ENCODE measurements at places on chromosomes 13 and 19. TPM values are rescaled to one million over a fixed set of nuclear protein-coding genes. Genes with fewer than 3 reads are reported as not detected.

DNA sequence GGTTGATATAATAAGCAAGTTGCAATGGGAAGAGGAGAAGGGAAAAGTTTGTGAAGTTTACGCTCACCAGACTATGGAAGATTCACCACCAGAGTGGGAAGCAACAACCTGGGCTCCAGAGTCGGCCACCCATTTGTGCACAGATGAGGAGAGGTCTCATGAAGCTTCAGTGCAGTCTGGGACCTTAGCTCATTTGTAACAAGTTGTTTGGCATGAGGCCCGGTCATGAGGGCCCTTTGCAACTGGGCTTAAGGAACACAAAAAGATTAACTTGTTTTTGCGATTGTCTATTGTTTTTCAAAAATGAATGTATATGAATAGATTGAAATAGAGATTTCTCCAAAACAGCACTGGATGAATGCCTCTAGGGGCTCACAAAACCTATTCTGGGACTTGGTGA is 94.2 kb downstream of the ZNF737 start:
- H3K36me3 ChIP-seq: no peaks in the 10 kb centered on the region
- H3K4me1 ChIP-seq: no peaks in the 10 kb centered on the region
- H3K4me3 ChIP-seq: no peak overlapping the region
- no peak for DNase-seq

DNA sequence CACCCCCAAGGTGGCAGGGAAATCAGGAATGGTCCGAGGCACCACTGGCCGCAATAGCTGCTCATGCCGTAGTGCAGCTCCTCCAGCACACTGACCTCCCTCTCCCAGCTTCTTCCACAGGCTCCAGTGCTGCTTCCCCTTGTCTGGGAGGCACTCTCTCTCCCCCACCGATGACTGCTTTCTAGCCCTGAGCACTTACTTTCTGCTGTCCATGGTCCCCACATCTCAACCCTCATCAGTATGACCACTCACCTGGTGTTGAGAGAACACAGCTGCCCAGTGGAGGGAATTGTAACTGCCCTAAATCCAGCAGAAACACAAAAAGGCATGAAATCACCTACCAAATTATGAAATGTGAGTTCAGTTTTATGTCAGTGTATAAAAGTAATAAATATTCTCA is 28.9 kb upstream of the TPP2 start:
- no peaks in the 10 kb centered on the region for H3K36me3 ChIP-seq
- no peak for DNase-seq
- H3K27ac ChIP-seq: no peak overlapping the region

The CGB3 gene
- not detected for total RNA-seq

DNA sequence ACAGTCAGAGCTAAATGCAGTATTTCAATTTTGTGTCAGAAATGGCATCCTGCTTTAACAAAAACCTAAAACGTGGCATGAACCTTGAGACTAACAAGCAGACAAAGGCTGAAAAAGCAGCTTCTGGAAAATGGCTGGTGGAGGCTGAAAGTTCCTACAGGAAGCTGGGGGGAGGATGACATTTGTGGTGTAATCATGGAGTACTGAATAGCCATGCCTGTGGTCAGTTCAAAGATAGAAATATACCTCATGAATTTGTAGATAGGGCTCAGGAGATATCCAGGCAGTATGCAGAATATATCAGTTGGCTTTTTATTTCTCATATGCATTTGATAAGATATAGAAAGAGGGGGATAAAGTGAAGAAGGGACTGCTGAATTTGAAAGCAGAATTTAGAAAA is 181.7 kb downstream of the UQCRFS1 start:
- no peaks in the 10 kb centered on the region for H3K36me3 ChIP-seq
- no peaks in the 10 kb centered on the region for H3K27me3 ChIP-seq
- no peaks in the 10 kb centered on the region for H3K4me1 ChIP-seq
- DNase-seq: no peak
- no peak overlapping the region for H3K27ac ChIP-seq

The GPR183 gene
- total RNA-seq: 62.8 TPM

- DNase-seq: no peak
- H3K4me3 ChIP-seq: no peak overlapping the region
- no peak overlapping the region for H3K27ac ChIP-seq
- no peaks in the 10 kb centered on the region for H3K4me1 ChIP-seq
Observed at GRCh38 chr19:4589579-4590410, 30.3 kb upstream of the SEMA6B start.

GRCh38 chr13:36310417-36311108 is 12.9 kb upstream of the CCDC169 start:
- peaks cover 6% of the 10 kb centered on the region for H3K36me3 ChIP-seq
- no peak for DNase-seq
- no peaks in the 10 kb centered on the region for H3K27me3 ChIP-seq
- no peak overlapping the region for H3K27ac ChIP-seq

DNA sequence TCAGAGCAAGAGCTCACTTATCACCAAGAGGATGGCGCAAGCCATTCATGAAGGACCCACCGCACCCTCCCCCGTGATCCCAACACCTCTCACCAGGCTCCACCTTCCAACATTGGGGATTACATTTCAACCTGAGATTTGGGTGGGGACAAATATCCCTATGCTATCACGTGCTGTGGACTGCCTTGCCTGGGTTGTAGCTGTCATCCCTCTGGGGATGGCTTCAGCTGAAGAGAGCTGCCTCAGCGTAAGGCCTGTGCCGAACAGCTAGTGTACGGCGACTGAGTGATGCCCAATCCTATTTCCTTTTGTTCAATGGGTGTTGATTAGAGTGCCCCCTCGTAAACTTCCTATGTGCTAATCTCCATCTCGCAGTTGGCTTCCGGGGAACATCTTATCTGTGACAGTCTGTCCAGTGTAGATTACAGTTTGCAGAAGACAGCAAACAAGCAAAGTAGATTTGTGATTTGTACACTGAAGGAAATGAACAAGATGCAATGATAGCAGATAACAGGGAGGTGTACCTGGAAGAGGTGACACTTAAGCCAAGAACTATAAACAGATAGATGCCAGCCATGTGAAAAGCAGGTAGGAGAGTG is 11.8 kb upstream of the RCBTB1 start:
- H3K27me3 ChIP-seq: no peaks in the 10 kb centered on the region
- H3K36me3 ChIP-seq: no peaks in the 10 kb centered on the region
- no peak overlapping the region for H3K4me3 ChIP-seq
- no peaks in the 10 kb centered on the region for H3K4me1 ChIP-seq

DNA sequence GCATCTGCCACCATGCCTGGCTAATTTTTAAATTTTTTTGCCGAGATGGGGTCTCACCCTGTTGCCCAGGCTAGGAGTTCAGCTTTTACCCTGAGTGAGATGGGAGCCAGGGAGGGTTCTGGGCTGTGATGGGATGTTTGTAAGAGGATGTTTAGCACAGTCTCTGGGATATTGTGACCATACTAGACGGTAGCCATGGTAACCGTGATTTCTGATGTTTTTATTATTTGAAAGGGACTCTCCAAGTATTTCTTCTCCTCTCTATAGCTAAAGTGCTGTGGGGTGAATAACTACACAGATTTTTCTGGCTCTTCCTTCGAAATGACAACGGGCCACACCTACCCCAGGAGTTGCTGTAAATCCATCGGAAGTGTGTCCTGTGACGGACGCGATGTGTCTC is 10.4 kb downstream of the TSPAN16 start:
- no peak for DNase-seq
- H3K27ac ChIP-seq: no peak overlapping the region
- H3K4me1 ChIP-seq: no peaks in the 10 kb centered on the region

DNA sequence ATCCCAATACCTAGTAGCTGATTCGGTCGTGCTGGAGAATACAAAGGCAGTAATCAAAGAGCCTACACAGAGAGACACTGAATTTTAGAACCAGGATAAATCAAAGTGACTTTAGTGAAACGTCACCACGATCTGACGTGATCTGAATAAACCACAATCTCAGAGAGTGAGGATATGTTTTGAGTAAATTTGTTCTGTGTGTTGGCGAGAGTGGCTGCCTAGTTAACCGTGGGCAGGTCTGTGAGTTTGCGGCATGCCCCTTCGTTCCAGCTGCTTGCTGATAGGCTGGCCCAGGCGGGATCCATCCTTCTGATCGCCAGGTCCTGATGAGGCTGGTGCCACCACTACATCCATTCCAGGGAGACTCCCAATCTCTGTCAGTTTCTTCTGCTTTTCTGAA is 40.4 kb downstream of the LRCH1 start:
- H3K4me1 ChIP-seq: peaks cover 57% of the 10 kb centered on the region
- no peaks in the 10 kb centered on the region for H3K36me3 ChIP-seq
- H3K4me3 ChIP-seq: peak overlapping the region; percentile 4
- no peaks in the 10 kb centered on the region for H3K27me3 ChIP-seq
- no peak overlapping the region for H3K27ac ChIP-seq

DNA sequence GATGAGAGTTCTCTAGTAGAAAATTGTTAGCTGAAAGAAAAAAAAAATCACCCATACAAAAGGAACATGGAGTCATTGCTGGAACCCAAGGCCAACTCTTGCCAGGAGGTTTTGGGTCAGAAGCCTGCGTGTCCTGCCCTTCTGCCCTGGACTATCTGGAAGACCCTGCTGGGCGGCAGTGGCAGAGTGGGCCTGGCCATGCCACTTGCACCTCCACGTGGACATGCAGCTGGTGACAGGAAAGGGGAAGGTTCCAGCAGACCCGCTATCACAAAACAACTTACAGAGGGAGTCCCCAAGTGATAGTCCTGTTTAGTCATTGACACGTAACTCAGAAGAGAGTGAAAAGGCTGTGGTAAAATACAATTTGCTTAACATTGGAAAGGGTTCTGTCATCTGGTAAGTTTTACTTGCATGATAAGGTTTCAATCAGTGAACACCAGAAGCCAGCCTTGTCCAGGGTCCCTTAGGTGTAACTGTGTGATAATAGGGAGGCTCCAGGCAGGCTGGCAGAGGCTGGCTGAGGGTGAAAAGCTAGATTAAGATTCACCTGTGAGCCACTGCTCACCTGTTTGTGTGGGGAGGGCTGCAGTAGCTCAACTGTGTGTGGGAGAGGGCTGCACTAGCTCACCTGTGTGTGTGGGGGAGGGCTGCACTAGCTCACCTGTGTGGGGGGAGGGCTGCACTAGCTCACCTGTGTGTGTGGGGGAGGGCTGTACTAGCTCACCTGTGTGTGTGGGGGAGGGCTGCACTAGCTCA is 47.8 kb downstream of the COL4A2 start:
- no peak overlapping the region for H3K4me3 ChIP-seq
- H3K27me3 ChIP-seq: no peaks in the 10 kb centered on the region
- no peaks in the 10 kb centered on the region for H3K36me3 ChIP-seq
- H3K4me1 ChIP-seq: no peaks in the 10 kb centered on the region
- no peak overlapping the region for H3K27ac ChIP-seq
- no peak for DNase-seq

GRCh38 chr19:54168174-54168917 is 4.6 kb downstream of the TMC4 start:
- H3K27me3 ChIP-seq: no peaks in the 10 kb centered on the region
- no peak overlapping the region for H3K4me3 ChIP-seq
- peak; percentile 90 for DNase-seq
- no peaks in the 10 kb centered on the region for H3K36me3 ChIP-seq
- peaks cover 13% of the 10 kb centered on the region for H3K4me1 ChIP-seq

GRCh38 chr19:3270902-3271301 is 46.4 kb downstream of the CELF5 start:
- peak; percentile 29 for DNase-seq
- peaks cover 11% of the 10 kb centered on the region for H3K4me1 ChIP-seq
- H3K27ac ChIP-seq: no peak overlapping the region
- peaks cover 17% of the 10 kb centered on the region for H3K27me3 ChIP-seq
- no peaks in the 10 kb centered on the region for H3K36me3 ChIP-seq

The MEIOSIN gene
- total RNA-seq: not detected

GRCh38 chr19:5676772-5677105 is 3.6 kb downstream of the MICOS13 start:
- H3K36me3 ChIP-seq: no peaks in the 10 kb centered on the region
- DNase-seq: no peak
- H3K4me1 ChIP-seq: peaks cover 18% of the 10 kb centered on the region
- no peak overlapping the region for H3K4me3 ChIP-seq

The NAPSA gene
- total RNA-seq: 19.7 TPM

The SULT2A1 gene
- total RNA-seq: not detected

The PDX1 gene
- total RNA-seq: not detected

DNA sequence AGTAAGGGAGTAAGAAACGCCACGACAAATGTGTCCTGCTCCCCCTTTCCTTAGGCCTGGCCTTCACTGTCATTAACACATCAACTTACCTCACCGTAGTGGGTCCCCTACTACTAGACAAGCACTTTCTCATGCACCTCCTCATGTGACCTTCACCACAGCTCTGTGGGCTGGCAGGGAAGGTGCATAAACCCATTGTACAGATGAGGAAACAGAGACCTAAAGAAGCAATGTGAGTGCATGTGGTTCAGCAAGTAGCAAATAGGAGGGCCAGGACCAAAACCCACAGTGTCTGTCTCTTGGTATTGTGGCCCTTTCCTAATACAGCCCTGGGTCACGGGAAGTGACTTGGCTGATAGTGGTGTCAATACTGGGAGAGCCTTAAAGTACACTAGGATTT is 5.3 kb downstream of the CCDC70 start:
- no peaks in the 10 kb centered on the region for H3K36me3 ChIP-seq
- no peak for DNase-seq
- no peak overlapping the region for H3K4me3 ChIP-seq
- H3K4me1 ChIP-seq: peaks cover 3% of the 10 kb centered on the region
- H3K27ac ChIP-seq: no peak overlapping the region

GRCh38 chr19:33805840-33806433 is 9.3 kb downstream of the KCTD15 start:
- no peak overlapping the region for H3K27ac ChIP-seq
- H3K4me3 ChIP-seq: no peak overlapping the region
- no peak for DNase-seq
- H3K4me1 ChIP-seq: no peaks in the 10 kb centered on the region
- no peaks in the 10 kb centered on the region for H3K27me3 ChIP-seq
- no peaks in the 10 kb centered on the region for H3K36me3 ChIP-seq

DNA sequence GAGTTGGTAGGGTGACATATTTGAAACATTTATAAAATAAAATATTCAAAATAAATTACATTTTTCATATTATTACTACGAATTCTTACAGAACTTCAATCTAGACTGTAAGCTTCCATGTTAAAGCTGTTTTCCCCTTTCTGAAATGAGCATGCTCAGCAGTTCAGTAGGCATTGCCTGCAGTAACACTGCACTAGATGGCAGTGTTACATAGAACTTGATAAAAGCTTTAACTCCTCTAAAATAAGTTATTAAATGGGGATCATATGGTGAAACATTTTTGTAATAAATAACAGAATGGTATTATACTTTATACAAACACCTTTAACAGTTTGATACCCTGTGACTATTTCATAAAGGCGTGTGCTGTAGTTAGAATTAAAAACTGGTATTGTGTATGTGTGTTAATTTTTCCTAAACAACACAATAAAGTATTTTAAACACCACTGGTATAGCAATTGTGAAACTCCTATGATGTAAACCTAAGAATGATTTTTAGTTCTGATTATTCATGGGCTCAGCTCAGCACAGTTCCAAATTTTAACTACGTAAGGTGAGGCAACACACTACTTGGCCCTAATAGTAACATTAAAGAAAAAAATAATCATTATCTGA is 11.6 kb upstream of the GPR18 start:
- H3K27ac ChIP-seq: no peak overlapping the region
- H3K36me3 ChIP-seq: no peaks in the 10 kb centered on the region
- no peak overlapping the region for H3K4me3 ChIP-seq

- H3K4me1 ChIP-seq: peaks cover 9% of the 10 kb centered on the region
- no peak overlapping the region for H3K4me3 ChIP-seq
- no peaks in the 10 kb centered on the region for H3K27me3 ChIP-seq
- no peaks in the 10 kb centered on the region for H3K36me3 ChIP-seq
Observed at GRCh38 chr13:44350775-44351504, 22.7 kb upstream of the SERP2 start.
